Stimulated activated CD8-positive, alpha-beta memory T cell treated with anti-CD3 and anti-CD28 coated beads, Interleukin-12 subunit alpha, Interleukin-12 subunit beta, amount 100 ng/mL, for 4 hours (primary cell): ENCODE measurements at places on chromosomes 3 and 15.

- no peak for DNase-seq
Observed at GRCh38 chr3:132368962-132369361, 48.3 kb upstream of the DNAJC13 start.

DNA sequence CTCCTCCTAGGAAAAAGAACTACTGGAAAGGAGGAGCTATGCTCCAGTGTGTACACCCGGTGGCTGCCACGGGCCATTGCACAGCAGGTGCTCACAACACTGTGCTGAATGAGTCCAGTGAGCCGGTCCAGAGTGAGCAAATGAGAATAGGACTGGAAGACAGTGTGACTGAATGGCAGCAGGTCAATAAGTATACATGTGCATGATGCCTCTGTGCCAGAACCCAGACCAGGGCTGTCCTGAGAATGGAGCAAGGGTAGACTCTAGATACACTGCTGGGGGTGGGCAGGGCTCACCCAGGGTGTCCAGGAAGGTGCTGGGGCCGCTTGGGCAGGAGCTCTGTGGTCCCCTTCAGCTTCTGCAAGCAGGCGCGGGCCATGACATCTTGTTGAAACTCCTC, 8.3 kb downstream of the POLG start:
- no peak for DNase-seq

DNA sequence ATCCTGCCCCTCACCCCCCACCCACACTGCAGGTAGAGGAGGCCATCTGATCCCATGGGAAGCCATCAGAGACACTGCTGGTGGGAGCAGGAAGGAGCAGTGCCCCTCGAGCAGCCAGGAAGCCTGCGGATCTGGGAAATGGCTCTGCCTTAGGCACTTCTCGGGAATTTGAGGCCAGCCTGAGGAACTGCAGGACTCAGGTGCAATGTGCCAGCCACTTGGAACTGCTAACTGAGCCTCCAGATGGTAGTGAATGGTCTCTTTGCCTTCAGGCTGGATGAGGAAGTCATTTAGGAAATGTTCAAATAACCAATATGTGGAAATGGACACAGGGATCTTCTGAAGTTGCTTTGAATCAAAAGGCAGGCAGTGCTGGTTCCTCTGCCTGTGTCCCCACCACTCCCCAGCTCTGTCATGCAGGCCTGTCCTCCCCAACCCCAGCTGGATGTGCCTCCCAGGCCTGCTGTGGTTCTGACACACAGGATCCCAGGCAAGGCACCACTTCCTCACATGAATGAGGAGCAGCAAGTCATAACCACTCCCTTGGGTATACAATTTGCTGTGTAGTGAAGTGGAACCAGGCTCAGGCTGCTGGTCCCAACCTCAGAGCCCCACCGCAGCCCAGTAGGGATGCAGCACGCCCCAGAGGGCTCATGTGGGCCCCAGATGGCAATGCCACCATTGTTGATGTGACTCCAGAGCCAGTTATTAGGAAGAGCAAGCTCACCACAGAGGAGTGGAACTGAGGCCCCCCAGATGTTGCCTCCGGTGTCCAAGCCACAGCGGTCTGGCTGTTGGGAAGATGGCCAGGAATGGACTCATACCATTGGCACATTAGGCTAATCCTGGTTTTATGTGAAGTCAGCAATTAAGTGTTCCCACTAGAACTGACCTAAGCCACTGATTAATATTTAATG, 46.5 kb upstream of the LIMD1 start:
- DNase-seq: no peak

DNA sequence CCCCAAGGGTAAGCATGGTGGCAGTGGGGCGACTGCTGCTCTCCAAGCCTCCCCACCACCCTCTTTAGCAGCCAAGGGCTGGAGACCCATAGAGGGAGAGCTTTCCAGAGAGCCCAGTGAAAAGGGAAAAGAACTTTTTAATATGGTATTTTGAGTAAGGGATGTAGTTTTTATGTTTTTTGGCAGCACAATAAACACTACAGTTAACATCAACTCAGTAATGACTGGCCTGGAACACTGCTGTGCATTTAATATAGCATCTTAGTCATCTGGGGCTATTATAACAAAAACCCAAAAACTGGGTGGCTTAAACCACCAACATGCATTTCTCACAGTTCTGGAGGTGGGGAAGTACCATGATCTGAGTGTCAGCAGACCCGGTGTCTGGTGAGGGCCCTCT, 495.8 kb downstream of the GABRG3 start:
- no peak for DNase-seq

GRCh38 chr3:63328365-63328764, 50.3 kb downstream of the SYNPR start:
- no peak for DNase-seq

DNA sequence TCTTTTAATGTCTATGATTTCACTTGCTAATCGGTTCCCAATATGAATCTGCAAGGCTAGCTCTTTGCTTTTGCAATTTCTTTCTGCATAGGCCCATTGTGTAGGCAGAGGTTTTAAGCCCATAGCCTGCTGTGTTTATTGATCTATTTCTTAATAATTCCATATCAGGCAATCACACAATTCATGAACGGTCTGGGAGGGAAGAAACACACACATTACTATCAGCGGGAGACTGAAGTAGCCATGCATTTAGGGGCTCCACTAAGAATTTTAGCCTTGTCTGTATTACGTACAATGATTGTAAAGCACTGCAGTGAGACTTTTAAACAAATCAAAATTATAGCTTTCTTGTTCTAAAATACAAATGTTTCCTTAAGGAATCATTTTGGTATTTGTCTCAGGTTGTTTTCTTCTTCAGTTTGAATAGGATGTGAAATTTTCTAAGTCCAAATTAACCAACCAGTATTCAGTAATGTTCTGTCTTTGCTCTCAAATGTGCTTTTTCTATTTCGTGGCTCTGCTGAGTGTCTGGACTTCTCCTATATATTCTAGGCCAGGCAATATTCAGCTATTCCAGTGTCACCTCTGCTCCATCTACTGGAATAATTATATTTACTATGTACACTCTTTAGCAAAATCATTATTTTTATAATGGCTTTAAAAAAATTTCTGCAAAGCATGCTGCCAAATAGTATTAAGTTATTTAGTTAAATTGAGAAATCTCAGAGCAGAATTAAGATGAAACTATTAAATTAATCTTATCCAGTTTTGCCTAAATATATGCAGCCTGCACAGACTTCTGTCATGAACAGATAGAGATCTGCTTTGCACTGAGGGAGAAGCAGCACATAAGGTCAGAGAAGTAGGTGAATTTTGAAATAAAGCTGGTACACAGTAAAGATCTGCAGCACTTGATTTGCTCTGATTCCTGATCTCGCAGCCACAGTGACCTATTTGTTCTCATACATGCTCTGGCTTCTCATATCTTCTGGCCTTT, 103.0 kb upstream of the NAALADL2 start:
- no peak for DNase-seq

GRCh38 chr15:81002331-81003096, 1.8 kb downstream of the TLNRD1 start:
- DNase-seq: no peak

DNA sequence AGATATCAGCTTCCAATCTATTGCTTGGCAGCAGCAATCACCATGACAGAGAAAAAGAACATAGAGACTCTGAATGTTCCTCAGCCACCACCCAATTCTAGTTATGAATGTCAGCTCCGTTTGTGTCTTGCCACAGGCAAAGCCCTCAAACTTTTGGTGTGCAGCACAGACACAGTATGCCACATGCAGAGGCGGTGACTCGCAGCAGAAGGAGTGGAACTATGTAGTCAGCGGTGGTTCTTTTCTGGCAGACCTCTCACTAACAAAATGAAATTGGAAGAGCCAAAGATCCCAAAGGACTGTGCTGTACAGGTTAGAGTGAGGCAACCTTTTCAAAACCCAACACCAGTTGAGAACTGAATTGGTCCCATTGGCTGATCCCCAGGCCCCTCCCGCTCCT, 220.9 kb downstream of the SLC9A9 start:
- no peak for DNase-seq

GRCh38 chr15:40343512-40343911, 2.8 kb upstream of the CCDC9B start:
- no peak for DNase-seq

DNA sequence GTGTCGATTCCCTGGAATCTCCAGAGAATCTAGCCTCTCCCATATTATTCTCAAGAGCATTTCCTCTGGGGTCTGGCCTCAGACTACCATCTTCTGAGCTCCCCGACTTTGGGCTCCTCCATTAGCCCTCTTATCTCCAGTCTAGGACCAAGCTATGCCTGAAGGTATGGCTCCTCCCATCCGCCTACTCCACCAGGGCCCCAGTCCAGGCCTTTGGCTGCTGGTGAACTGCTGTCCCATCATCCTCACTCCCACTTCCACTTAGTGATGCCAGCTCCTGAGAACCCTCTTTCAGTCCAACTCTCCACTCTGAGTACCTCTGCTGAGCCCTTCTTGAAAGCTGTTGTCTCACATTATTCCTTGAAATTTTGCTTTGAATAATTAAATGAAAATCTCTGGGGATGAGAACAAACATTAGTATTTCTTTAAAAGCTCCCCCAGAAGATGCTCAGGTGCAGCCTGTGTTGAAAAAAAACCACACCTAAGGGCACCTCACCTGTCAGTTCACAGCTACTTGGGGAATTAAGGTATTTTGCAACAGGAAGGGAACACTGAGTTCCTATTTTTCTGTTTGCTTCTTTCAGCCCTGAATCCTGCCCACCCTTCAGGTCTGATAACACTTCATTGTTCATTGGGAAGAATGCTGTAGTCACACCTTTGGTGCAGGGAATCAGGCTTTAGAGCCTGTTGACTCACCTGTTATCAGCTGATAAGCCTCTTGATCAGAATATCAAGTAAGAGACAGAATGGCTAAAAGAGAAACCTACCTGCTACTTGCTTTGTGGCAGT, 9.5 kb downstream of the CLDN18 start:
- no peak for DNase-seq

DNA sequence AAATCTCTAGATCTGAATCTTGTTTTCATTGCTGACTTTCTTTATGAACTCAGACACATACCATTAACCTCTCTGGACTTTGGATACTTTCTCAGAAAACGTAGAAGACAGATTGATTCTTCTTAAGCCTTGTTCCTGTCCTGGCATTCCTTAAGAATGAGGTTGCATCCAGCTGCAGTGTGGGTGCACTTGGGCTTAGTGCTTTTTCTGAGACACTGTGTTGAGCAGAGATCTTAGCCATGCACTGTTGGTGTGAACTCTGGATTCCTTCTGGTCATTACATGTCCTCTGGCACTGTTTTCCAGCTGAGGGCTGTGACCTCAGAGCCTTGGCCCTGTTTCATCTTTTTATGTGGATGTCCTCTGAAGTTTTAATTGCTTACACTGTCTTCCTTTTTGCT, 428.3 kb downstream of the CNTN4 start:
- DNase-seq: no peak

DNA sequence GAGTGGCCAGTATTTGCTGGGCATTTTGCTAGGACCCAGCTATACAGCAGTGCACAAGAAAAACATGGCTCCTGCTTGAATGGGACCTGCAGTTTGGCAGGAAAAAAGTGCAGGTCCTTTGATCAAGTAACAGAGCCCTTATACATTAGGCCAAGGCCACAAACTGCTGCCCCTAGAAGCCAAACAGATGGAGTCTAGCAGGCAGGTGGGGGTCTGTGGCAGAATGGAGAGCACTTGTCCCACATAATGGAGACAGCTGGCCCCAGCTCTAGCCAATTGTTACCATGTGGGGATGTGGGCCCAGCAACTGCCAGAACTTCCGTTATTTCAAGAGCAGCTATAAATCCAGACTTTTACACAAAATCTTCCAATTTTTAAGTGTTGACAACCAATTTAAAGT, 79.3 kb downstream of the SHQ1 start:
- no peak for DNase-seq

- DNase-seq: no peak
Observed at GRCh38 chr15:85316244-85316934, 64.0 kb upstream of the AKAP13 start.

GRCh38 chr15:57735431-57735830, 28.9 kb downstream of the POLR2M start:
- DNase-seq: no peak

DNA sequence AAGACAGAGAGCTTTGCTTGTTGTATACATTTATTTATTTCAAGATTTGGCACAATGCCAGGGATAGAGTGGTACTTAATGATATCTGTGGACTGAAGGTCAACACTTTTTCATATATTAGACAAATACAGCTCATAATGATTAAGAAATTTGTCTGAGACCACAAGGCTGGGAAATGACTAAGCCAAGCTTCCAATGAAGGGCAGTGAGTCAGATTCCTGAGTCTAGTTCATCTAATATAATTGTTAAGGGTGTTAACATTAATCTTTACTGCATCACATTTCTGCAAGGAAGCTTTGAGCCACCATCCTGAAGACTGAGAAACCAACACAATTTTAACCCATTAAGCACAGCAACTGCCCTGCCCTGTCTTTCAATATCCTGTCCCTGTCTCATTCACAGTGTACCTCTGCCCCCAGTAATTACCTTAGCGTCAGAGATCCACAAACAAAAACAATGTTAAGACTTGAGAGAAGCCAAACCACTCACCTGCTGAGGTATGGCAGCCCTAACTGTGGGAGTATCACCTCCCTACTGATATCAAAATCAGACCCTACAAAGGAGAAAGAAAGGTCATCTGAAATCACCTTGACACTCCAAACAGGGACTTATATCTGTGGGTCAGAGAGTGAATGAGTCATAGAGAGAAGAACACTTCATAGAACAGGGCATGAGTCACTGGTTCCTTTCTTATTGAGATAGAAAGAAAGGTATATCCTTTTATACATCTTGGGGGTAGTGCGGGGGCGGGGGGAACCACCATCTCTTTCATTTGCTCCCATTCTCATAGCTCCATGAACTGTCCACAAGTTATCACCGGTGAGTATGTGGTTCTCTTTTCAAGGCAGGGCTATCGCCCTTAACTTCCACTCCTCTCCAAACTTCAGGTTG, 74.7 kb downstream of the MAGI1 start:
- DNase-seq: no peak

- DNase-seq: no peak
Observed at GRCh38 chr3:16137044-16137443, 37.4 kb upstream of the GALNT15 start.

- DNase-seq: no peak
Observed at GRCh38 chr15:71753346-71753745, 57.0 kb upstream of the NR2E3 start.

GRCh38 chr15:48992545-48992944, 28.8 kb upstream of the SHC4 start:
- DNase-seq: no peak

GRCh38 chr3:101849714-101850245, 466 bp downstream of the NFKBIZ start:
- peak; percentile 45 for DNase-seq

DNA sequence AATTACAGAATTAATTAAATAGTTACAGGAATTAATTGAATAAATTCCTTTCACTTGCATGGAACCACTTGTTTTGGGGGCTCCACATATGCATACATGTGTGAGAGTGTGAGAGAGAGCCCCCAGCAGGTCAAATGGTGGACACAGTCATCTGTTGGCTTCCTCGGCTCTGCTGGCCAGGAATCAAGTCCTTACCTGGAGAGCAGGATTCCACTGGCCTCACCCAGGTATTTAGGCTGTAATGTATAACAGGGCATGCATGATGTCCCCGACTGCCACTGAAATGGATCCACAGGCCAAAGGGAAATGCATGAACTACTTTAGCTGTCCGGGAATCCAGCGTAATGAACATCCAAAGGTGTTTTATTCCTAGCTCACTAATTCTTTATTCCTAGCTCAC, 139.7 kb upstream of the SMAD3 start:
- DNase-seq: no peak

- DNase-seq: no peak
Observed at GRCh38 chr3:48247401-48247811, 6.5 kb downstream of the ZNF589 start.
